Pancreas (tissue), 10 donors: ENCODE measurements at places on chromosomes 5 and 9. TPM values are rescaled to one million over a fixed set of nuclear protein-coding genes. Genes with fewer than 3 reads are reported as not detected.

The FRMPD1 gene
- total RNA-seq: 0.61 TPM

DNA sequence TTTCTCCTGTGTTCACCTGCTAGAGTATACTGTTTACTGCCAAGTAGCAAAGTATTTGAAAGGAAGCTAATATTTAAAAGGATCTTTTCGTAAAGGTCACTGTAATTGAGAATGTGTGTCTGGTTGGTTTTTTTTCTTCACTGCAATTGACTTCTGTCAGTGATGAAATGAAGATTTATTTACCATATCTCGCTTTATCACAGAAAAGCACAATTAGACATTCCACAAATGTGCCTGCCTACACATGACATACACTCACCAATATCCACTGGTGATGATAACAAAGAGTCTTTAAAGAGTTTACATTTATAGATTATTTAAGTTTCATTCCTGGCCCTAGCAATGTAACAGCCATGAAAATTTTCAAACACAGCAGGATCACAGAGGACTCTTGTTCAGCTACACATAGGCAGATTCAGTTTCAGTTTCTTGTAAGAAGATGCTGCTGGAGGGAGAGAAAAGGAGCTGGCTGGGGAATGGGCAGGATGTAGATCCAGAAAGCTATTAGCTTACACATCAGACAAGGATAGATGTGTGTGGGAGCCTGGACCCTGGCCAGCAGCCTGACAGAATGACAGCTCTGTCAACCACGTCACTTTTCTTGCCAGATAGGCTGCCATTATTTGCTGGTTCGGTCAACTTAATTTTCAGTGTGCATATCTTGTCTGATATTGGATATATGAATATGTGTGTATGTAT is 104.0 kb downstream of the GDNF start:
- DNase-seq: no peak

The ESM1 gene
- total RNA-seq: 0.65 TPM

The NTNG2 gene
- total RNA-seq: 1.0 TPM

The GHR gene
- total RNA-seq: 1.6 TPM

GRCh38 chr5:138932171-138932810 is 57.2 kb upstream of the LRRTM2 start:
- DNase-seq: peak; percentile 53

DNA sequence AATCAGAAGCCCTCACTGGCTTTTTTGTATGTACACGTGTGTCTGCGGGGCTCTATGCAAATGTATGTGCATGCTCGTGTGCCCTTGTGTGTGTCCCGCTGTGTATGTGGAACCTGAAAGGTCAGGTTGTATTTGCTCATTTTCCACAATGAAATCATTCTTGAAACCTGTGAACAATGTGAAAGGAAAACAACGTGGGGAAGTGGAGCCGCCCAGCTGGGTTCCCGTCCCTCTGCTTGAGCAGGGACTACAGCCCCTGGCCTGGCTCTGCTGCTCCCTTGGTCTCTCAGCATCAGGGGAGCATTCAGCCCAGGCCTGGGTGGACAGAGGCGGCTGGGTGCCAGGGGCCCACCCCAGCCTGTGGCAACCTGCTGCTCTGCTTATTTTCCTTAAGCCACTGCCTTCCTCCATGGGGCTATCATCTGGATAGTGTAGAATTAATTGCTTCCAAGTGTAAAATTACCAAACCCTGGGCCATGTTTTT is 3.0 kb downstream of the ECSCR start:
- no peak for DNase-seq

The KIF27 gene
- total RNA-seq: 3.0 TPM

DNA sequence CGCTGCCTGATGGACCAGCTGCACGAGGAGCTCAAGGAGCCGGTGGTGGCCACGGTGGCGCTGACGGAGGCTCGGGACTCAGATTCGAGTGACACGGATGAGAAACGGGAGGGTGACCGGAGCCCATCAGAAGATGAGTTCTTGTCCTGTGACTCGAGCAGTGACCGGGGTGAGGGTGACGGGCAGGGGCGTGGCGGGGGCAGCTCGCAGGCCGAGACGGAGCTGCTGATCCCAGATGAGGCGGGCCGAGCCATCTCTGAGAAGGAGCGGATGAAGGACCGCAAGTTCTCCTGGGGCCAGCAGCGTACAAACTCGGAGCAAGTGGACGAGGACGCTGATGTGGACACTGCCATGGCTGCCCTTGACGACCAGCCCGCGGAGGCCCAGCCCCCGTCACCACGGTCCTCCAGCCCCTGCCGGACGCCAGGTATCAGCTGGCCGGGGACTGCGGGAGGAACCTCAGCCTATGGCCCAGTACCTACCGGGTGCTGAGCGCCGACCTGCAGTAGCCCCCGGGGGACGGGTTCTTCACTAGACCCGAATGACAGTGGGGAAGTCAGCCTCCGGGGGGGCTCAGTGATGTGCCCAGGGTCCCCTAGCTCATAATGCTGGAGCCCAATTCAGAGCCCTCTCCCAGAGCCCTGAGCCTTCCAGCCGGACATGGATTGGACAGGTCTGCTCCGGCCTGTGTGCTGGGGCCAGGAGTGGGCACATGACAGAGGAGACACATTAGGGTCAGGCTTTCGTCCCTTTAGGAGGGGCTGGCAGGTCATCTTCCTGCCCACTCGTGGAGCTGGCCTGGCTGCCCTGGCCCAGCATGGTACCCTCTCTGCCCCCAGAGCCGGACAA is 33.0 kb downstream of the USP20 start:
- peak; percentile 69 for DNase-seq

DNA sequence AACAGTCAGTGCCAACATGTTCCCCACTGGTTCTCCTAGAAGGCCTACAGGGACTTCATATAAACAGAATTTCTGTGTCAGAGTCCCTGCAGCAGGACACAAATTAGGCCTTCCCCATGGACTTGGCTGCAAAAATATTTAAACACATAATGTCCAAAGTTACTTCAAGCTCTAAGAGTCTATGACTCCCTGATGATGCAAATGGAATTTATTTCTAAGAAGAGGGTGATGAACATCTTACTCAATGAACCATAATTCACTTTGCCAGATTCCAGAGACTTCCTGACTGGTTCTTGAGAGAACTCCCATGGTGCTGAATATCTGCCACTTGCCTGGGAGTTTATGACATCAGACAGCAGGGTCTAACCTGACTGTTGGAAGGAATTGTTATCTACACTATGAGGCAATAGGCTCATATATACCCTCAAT is 32.7 kb upstream of the ADRA1B start:
- no peak for DNase-seq

The FIBCD1 gene
- total RNA-seq: not detected

- peak; percentile 77 for DNase-seq
Observed at GRCh38 chr9:92763721-92764380, 782 bp downstream of the BICD2 start.

DNA sequence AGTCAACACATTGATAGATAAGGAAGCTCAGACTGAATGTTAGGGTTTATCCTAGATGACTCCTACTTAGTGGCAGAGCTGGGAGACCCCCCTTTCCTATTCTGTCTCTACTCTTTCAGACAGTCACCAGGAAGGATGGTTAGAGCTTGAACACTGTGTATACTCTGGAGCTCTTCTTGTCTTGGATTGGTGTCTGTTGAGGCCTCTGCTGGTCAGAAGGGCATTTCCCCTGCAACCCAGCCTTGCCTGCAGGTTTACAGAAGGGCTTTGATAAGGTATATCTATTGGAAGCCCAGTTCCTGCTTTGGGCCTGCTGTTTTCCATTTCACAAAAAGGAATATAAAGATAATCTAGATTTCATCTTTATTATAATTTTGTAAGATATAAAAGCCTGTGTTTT is 71.8 kb downstream of the KDM4C start:
- no peak for DNase-seq

The SURF1 gene
- 41.1 TPM for total RNA-seq

DNA sequence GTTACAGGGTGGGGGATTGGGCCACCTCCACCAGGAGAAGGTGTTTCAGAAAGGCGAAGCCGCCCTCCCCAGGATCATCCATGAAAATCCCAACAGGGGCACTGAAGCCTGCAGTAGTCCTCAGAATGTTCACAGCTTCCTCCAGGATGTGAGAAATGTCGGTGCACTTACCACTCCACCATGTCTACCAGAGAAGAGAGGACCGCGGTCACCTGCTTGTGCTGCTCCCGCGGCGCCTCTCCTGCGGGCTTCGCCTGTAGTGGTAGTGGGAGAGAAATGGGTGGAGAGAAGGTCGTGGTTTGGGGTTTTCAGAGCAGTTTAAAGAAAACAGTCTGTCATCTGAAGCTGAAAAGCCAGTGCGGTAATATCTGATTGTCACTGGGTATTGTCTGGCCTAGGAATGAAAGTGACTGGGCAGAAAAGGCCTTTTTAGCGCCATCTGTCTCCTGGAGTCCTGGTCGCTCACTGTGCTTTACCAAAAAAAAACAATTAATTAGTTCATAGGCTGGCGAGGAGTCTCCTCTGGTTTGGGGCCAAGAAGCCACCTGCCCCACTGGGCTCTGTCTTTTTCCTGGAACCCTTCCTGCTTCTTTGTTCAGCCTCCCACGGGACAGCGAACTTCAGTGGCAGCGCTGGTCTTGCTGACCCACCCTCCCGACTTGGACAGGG is 23.0 kb upstream of the PPP1R26 start:
- no peak for DNase-seq

GRCh38 chr9:112043423-112043822 is 131.7 kb downstream of the SUSD1 start:
- DNase-seq: no peak
